ENCODE measurements at places on chromosomes 3 and 15.

GRCh38 chr3:102006812-102007485 lies 157.6 kb downstream of the NFKBIZ start:
- DNase-seq: no peak

GRCh38 chr15:99586121-99586520 lies 20.3 kb downstream of the MEF2A start:
- no peak for DNase-seq

- no peak for DNase-seq
Observed at GRCh38 chr3:55327131-55327920, 159.8 kb downstream of the WNT5A start.

- no peak for DNase-seq
Observed at GRCh38 chr3:11618904-11619303, 24.8 kb downstream of the VGLL4 start.

- DNase-seq: no peak
Observed at GRCh38 chr15:83209333-83209732, 1.7 kb upstream of the HDGFL3 start.

DNA sequence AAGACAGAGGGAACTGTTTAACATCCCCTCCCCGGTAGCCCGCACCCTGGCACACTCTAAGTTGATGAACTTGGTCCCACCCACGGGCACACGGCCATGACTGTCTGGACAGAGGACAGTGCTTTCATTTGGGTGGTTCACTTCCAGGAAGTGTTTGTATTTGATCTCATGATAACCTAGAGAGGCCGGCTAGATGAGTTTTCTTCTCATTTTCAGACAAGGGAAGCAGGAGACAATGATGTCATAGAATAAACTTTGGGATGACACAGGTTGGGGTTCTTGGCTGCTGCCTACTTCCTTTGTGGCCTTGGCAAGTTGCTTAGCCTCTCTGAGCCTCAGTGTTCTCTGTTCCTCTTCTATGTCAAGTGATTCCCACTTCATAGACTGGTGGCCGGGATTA lies 16.1 kb upstream of the LYSMD4 start:
- DNase-seq: no peak

- no peak for DNase-seq
Observed at GRCh38 chr3:110774496-110775265, 296.9 kb upstream of the NECTIN3 start.

DNA sequence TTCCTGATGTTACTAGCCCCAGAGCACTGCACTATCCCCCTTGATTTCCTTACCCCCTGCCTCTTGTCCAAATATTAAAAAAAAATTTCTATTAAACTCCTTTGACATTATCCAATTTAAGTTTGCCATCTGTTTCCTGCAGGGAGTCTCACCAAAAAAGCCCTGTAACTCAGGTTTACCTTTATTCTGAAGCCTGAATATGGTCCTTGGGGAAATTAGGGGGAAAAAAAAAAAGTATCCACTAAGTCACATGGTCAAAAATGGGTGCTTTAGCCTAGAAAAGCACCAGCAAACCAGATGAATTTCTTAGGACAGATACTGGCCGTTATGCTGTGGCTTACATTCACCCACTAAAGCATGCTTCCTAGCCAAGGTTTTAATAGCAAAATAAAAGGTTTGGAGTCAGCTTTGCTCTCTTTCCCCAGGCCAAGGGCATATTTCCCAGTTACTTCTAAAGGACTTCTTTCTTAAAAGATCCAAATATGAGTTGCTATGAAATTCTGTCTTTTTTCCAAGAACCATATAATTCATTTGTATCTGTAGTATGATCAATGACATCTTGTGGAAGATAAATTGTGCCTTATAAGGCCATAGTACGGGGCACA lies 394.9 kb downstream of the LSAMP start:
- no peak for DNase-seq

GRCh38 chr3:2535206-2535605 lies 436.5 kb downstream of the CNTN4 start:
- no peak for DNase-seq

Data from activated CD8-positive, alpha-beta memory T cell treated with anti-CD3 and anti-CD28 coated beads, Interleukin-2, amount 50 U/mL, for 4 hours (primary cell).